Small intestine (tissue), 16 donors: ENCODE measurements at places on chromosomes 12 and 14. TPM values are rescaled to one million over a fixed set of nuclear protein-coding genes. Genes with fewer than 3 reads are reported as not detected.
A peak's percentile ranks its signal among the peaks of the same experiment; 100 is the strongest.

The MTA1 gene
- polyA plus RNA-seq, result 54.9 TPM

DNA sequence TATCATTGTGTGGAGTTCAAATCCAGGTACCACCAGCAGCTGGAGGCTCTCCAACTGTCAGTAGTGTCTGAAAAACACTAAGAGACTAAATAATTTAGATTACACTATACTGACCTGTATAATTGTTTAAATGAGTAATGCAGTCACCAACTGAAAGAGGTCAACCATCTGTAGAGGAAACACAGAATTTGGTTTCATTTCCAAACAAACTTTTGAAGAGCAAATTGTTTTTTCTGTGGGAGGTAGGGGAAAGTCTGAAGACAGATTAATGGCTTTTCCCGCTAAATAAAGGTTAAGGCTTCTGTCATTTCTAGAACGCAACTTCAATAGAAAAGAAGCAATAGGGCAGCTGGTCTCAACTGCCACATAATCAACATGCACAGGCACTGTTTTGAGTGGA is 462.6 kb downstream of the PRKD1 start:
- H3K4me3 ChIP-seq, result no peak overlapping the region
- H3K27me3 ChIP-seq, result no peaks in the 10 kb centered on the region
- H3K27ac ChIP-seq, result no peak overlapping the region
- H3K4me1 ChIP-seq, result no peaks in the 10 kb centered on the region
- no peaks in the 10 kb centered on the region for H3K36me3 ChIP-seq

The HCAR3 gene
- 0.52 TPM for polyA plus RNA-seq

DNA sequence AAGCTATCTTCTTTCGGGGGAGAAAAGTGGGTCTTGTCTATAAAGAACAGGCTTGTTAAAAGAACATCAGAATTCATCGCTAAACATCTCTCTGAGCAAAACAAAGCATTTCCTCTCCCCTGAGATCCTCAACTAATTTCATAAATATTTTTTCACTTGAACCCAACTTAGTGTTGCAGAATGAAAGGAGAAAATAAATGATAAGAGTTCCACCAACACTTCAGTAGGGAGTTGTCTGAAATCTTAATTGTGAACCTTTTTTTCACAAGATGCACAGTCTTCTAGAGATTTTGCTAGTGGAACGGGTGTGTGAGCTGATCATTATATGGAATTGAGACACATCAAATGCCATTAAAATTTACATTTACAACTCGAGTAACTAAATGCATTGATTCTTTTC is 1.3 kb upstream of the DAAM1 start:
- H3K4me1 ChIP-seq, result peaks cover 3% of the 10 kb centered on the region
- no peaks in the 10 kb centered on the region for H3K36me3 ChIP-seq
- H3K27ac ChIP-seq, result no peak overlapping the region
- H3K27me3 ChIP-seq, result no peaks in the 10 kb centered on the region
- no peak overlapping the region for H3K4me3 ChIP-seq

DNA sequence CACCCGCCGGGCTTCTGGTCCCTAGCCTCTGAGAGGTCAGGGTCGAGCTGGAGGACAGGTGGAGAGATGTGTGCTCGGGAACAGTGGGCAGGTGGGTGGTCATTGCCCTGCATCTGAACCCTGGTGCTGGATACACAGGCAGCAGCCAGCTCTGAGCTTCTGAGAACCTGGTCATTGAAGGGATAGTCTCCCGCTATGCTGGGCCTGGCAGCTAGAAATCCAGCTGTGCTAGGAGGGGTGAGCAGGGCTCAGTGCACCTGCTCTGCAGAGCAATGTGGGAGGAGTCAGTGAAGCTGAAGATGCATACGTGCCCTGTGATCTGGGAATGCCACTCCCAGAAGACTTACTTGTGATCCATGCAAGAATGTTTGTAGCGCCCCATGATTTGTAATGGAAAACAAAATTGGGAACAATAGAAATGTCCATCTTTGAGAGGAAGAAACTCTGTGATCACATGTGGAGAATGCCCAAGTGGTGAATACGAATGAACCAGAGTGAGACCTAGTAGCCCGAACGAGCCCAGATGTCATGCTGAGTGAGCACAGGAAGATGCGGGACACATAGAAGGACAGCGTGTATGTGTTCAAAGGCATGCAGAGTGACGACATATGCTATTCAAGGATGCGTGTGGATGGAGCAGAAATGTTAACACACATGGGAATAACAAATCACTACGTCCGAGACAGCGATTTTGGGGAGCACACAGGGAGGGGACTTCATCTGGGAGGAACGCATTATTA is 63.4 kb downstream of the AACS start:
- H3K4me3 ChIP-seq, result no peak overlapping the region
- peaks cover 9% of the 10 kb centered on the region for H3K4me1 ChIP-seq
- no peak for DNase-seq
- H3K36me3 ChIP-seq, result peaks cover 47% of the 10 kb centered on the region

DNA sequence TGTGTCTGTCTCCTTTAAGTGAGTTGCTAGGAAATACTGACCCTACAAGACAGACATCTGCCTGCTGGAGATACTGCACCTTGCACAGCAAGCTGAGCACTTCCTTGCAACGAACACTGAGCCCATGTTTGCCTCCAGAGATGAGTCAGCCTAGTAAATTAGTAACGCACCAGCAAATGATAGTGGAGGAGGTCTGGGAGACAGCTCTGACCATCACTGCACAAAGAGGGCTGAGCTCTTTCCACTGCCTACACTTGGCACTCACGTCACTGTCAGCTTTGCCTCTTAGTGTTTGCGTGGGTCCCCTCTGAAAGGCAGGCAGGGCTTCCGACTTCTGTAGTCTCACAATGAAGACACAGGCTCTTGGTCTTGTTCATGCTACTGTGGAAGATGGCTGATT is 109.0 kb downstream of the APAF1 start:
- H3K27me3 ChIP-seq, result peaks cover 4% of the 10 kb centered on the region
- no peaks in the 10 kb centered on the region for H3K36me3 ChIP-seq
- DNase-seq, result peak; percentile 7
- no peaks in the 10 kb centered on the region for H3K4me1 ChIP-seq
- no peak overlapping the region for H3K4me3 ChIP-seq
- H3K27ac ChIP-seq, result no peak overlapping the region

GRCh38 chr12:91890742-91891141 is 254.9 kb downstream of the BTG1 start:
- H3K27me3 ChIP-seq, result no peaks in the 10 kb centered on the region
- no peaks in the 10 kb centered on the region for H3K4me1 ChIP-seq
- H3K4me3 ChIP-seq, result no peak overlapping the region
- H3K27ac ChIP-seq, result no peak overlapping the region
- no peak for DNase-seq

GRCh38 chr12:1809591-1810190 is 10.7 kb upstream of the LRTM2 start:
- DNase-seq, result no peak
- no peaks in the 10 kb centered on the region for H3K27me3 ChIP-seq
- H3K4me1 ChIP-seq, result peaks cover 37% of the 10 kb centered on the region
- H3K36me3 ChIP-seq, result no peaks in the 10 kb centered on the region
- H3K27ac ChIP-seq, result no peak overlapping the region

- H3K27me3 ChIP-seq, result no peaks in the 10 kb centered on the region
- no peak overlapping the region for H3K4me3 ChIP-seq
- no peak overlapping the region for H3K27ac ChIP-seq
Observed at GRCh38 chr12:131102991-131103668, 149.4 kb downstream of the ADGRD1 start.

DNA sequence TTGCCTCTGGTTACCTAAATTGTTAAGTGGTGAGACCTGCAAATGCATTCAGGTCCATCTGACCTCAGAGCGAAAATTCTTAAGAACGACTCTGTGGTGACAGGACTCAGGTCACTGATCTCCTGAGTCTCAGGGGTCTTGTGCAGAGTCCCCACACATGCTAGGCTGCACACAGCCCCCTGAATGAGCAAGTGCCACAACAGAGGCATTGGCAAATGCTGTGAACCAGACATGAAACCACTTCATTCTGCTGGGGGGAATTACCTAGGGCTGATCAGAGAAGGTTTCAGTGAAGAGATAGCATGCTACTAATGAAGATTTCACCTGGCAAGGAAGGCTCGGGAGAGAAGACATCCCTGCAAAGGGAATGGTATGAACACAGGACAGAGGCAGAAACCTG is 281.6 kb downstream of the ITPR2 start:
- no peaks in the 10 kb centered on the region for H3K27me3 ChIP-seq
- H3K4me1 ChIP-seq, result no peaks in the 10 kb centered on the region
- no peak overlapping the region for H3K27ac ChIP-seq
- peaks cover 11% of the 10 kb centered on the region for H3K36me3 ChIP-seq
- no peak for DNase-seq

The BATF gene
- polyA plus RNA-seq, result 5.4 TPM

DNA sequence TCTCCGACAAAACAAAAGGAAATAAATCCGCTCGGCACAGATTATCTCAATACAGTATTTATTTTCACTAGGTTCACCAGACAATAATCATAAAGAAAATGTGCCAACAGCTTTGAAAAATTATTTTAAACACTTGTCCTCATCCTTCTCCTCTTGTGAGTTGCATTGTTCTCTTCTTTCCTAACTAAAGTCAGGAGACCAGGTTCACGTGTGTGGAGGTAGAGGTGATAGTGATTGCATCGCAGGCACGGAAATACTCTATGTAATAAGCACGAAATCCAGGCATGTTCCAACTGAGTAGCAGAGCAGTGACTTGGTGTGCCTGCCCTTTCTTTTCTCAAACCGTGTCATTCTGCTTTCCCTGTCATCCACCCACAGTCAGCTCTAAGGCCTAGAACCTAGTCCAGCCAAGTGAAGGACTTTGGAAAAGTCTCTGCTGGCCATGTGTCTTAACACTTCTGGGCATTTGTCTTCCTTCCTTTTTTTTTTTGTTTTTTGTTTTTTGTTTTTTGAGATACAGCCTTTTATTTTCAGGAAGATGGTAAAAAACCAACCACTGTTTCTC is 939 bp upstream of the SEL1L start:
- peaks cover 15% of the 10 kb centered on the region for H3K4me1 ChIP-seq
- peak; percentile 17 for DNase-seq
- no peaks in the 10 kb centered on the region for H3K27me3 ChIP-seq
- peak overlapping the region; percentile 36 for H3K27ac ChIP-seq
- H3K4me3 ChIP-seq, result peak overlapping the region; percentile 22

The OVCH1 gene
- not detected for polyA plus RNA-seq
